NB4 (cell line): ENCODE measurements at places on chromosomes 16 and 17.
A peak's percentile ranks its signal among the peaks of the same experiment; 100 is the strongest.

- DNase-seq: peak; percentile 94
These were observed 149.9 kb downstream of the CLEC16A start for GRCh38 chr16:11094075-11094856.

DNA sequence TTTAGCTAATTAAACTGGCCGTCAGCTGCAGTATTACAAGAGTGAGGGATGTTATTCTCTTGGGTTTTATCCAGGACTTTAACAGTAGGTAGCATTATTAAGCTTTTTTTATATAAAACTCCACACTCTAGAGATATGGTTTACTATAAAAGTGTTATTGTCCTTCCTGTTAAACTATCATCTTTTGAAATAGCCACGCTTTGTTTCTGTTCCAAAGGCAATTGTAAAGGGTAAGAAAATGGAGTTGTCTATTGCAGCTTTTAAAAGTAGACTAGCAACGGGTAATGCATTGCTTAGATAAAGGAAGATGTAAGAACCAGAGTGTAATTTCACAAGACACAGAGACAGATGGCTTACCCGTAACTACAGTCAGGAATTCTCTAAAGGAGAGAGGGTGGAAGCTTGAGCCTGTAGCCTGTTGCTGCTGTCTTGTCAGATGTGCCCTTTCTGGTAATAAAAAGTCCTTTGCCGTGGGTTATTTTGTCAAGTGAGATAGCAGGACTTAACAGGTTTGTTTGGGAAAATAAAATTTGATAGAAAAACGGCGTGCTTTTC lies 56.4 kb downstream of the WWOX start:
- DNase-seq: no peak

DNA sequence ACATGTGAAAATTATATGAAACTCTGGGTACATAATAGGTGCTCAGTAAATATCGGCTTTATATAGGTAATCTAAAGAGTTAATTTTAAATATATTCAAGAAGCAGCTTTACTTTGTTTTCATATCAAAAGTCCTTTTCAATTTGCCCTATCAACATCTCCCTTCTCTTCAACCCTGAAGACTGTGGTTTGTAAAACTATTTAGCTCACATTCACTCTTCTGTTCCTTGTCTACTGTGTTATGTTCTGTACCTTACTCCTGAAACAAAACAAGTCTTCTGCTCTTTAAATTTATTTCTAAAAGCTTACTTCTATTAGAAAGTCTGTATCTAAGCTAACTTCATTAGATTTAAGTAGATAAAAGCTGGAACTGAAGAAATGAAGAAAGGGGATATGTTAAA lies 301.7 kb upstream of the PMFBP1 start:
- DNase-seq: no peak

DNA sequence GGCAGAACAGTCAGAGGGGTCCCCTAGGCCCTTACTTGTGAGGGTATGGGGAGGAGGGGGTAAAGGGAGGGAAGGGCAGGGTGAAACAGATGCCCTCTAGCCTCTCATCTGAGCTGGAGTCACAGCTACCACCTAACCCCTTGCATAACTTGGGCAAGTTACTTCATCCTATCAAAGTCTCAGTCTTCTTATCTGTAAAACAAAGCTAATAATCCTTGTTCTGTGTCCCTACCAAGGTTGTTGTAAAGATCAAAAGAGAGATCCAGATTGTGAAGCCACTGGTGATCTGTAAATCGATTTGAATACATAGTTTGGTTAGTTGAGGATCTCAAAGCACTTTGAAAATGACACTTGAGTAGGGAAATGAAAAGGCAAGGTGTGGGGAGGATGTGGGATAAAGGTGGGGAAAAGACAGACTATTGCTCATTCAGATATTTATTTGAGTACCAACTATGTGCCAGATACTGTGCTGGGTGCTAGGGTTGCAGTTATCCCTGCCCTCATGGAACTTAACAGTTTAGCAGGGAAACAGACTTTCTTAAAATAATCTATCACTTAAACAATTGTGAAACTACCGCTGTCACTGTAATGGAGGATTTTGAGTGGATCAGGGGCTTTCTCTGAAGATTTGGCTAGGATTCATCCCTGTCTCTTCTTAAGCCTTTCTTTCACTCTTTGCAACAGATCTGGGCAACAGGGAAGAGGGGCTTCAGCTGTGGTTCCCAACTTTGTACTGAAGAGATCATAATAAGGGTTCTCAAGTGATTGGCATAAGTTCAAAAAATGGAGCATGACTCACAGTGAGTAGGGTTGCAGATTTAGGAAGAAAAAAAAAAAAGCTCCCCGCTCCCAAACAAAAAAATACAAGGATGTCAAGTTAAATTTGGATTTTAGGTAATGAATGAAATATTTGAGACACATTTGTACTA lies 3.0 kb downstream of the HEATR9 start:
- DNase-seq: peak; percentile 74

- DNase-seq: peak; percentile 95
These were observed 116.4 kb upstream of the RCVRN start for GRCh38 chr17:10021272-10021984.

DNA sequence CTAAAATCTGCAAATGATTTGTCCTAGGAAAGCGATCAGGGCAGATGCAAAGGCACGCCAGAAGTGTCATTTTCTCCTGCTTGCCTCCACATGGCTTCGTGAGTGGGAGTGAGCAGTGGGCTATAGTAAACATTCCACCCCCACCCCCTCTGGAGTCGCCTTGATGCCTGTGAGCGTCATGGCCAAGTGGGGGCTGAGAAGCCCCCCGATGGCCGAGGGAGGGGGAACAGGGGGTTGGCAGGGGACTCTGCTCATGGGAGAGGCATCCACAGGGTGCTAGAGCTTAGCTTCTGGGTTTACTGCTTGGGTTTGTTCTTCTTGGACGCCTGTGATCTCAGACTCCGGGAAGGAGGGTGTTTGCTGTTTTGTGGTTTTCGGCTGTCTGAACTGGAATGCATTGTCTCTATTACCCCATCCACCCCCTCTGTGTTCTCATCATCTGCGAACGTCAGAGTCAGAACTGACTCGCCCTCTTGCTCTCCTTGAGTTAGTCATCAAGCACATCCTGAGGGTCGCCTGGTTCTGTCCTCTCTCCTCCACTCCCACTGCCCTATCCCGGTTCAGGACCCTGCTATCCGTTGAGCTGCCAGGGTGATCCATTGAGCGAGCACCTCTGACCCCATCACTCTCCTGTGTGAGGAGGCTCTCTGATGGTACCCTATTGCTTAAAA lies 15.4 kb downstream of the TNS4 start:
- peak; percentile 81 for DNase-seq

- DNase-seq: no peak
These were observed 4.5 kb upstream of the NOD2 start for GRCh38 chr16:50688867-50689266.

DNA sequence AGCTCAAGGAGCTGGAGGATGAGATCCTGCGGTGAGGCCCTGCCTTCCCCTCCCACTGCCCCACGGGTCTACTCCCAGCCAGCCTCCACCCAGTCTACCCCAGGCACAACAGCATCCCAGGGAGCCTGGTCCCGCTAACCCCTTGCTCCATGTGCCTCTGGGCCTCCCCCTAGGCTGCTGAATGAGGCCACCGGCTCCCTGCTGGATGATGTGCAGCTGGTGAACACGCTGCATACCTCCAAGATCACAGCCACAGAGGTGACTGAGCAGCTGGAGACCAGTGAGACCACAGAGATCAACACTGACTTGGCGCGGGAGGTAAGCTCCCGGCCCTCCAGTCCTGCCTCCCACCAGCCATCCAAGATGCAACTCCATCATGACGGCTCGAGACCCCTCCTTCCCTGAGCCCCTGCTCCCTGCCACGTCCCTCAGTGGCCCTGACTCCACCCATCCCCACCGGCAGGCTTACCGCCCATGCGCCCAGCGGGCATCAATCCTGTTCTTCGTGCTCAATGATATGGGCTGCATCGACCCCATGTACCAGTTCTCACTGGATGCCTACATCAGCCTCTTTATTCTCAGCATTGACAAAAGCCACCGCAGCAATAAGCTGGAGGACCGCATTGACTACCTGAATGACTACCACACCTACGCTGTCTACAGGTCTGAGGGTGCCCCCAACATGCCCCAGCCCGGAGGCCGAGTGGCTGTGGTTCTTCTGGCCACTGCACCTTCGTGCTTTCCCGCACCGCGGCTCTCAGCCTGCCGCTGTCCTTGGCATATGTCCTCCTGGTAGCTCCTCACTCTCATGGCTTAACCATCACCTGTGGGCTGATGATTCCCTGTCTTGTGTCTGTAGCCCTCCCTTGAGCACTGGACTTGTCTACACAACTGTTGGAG lies 15.0 kb upstream of the KDM6B start:
- no peak for DNase-seq
